Sciatic nerve (tissue), 2 donors: ENCODE measurements at places on chromosomes 16 and 17. TPM values are rescaled to one million over a fixed set of nuclear protein-coding genes. Genes with fewer than 3 reads are reported as not detected.

GRCh38 chr16:23408823-23409298 is 44.1 kb downstream of the COG7 start:
- no peak for DNase-seq

DNA sequence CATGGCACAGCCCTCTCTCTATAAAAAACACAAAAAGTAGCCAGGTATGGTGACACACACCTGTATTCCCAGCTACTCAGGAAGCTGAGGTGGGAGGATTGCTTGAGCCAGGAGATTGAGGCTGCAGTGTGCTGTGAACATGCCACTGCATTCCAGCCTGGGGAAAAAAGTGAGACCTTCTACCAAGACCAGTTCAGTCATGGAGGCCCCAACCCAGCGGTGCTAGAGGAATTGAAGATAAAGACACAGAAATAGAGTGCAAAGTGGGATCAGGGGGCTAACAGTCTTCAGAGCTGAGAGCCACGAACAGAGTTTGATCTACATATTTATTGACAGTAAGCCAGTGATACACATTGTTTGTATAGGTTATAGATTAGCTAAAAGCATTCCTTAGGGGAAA is 15.6 kb upstream of the CCL8 start:
- no peak for DNase-seq

GRCh38 chr16:87979352-87979751 is 28.1 kb downstream of the BANP start:
- no peak for DNase-seq

The BRICD5 gene
- total RNA-seq, result 9.9 TPM

The KAT7 gene
- total RNA-seq, result 66.2 TPM

DNA sequence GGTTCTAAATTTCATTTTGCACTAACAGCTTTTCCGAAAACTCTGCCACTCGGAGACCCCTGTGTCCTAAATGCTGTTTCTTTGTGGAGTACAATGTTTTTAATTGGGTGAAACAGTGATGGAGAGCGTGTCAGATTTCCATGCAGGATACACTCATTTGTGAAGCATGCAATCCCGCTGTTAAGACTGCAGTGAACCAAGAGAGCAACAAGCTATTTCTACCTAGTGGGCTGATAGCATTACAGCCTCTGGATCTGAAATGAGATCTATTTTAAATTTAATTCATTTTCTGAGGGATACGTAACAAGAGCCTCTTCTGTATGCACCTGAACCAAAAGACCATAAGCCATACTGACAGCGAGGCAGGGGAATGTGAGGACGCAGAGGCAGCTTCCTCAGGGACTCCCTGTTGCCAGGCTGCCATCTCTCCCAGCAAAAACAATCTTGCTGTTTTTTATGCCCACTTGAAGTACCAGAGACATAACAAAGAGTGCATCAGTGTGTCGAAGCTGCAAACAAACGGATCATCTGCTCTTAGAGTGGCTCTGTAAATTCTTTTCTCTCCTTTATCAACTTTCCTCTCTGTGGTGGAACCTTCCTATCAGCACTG is 199.9 kb upstream of the COX10 start:
- no peak for DNase-seq

The FOXF1 gene
- total RNA-seq, result 0.45 TPM

The CYB5D1 gene
- total RNA-seq, result 13.3 TPM

The SLC52A1 gene
- total RNA-seq, result not detected

GRCh38 chr17:29469276-29469675 is 79.1 kb downstream of the TAOK1 start:
- DNase-seq, result no peak

The TOP3A gene
- total RNA-seq, result 37.0 TPM
